ENCODE measurements at places on chromosomes 1 and 21.

DNA sequence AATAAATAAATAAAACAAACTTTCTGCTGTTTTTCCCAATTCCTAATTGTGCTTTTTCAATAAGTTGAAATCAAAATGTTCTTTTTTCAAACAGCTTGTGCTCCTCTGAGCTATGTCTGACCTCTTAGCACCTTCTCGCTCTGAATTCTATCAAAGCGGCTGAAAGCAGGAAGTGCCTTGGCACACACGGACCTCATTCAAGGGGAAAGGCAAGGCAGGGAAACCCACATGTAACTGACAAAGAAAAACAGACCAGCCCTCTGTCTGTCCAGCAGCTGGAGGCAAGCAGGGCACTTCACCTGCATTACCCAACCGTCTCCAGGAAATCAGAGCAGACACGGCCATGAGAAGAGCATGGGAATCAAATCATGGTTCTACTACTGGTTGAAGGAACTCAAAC, 56.7 kb downstream of the PLPP3 start:
- no peak for DNase-seq

GRCh38 chr1:52834798-52835197, 7.8 kb upstream of the ZYG11A start:
- DNase-seq = no peak

GRCh38 chr1:44318097-44319088, 36.7 kb downstream of the ERI3 start:
- DNase-seq = no peak

GRCh38 chr1:244662599-244662998, 9.7 kb downstream of the DESI2 start:
- DNase-seq = no peak

- DNase-seq = no peak
These were observed 1.7 kb downstream of the TMEM125 start for GRCh38 chr1:43271186-43272118.

DNA sequence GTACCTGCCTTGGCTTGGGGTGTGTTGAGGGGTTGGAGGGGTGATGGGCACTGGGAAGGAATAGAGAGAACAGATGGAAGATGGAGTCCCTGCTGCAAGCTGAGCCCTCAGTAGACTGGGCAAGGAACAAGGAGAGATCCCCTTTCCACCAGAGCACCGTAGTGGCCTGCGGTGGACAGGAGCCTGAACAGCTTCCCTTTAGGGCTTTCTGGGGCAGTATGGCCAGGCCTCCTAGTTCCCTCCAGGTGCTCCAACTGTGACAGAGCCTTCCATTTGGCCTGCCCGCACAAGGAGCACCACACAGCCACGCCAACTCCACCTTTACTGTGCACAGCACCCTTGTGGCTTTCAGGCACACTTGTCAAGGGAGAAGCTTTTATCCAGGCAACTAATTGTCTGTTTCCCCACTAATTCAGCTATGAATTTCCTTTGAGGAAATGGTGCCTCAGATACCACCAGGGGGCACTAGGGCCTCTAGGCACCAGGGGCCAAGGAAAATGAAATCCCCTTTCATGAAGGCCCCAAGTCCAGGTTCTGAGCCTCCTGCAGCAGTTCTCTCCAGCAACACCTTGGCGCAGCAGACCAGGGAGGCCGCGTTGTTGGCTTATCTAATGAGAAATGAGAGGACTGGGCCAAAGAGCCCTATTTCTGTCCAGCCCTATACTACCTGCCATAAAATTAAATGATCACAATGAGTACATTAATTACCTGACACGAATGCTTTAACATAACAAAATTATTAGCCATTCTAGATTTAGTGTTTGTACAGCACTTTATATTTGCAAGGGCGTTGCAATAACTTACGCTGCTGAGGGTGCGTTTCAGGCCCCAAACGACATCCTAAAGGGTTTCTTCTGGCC, 23.1 kb upstream of the ERI3 start:
- DNase-seq = no peak

- no peak for DNase-seq
These were observed 1.3 kb downstream of the SLC9C2 start for GRCh38 chr1:173601588-173601987.

- DNase-seq = no peak
These were observed 333.7 kb downstream of the PCP4 start for GRCh38 chr21:40200946-40201345.

GRCh38 chr1:32719681-32720275, 17.2 kb upstream of the SYNC start:
- DNase-seq = no peak

DNA sequence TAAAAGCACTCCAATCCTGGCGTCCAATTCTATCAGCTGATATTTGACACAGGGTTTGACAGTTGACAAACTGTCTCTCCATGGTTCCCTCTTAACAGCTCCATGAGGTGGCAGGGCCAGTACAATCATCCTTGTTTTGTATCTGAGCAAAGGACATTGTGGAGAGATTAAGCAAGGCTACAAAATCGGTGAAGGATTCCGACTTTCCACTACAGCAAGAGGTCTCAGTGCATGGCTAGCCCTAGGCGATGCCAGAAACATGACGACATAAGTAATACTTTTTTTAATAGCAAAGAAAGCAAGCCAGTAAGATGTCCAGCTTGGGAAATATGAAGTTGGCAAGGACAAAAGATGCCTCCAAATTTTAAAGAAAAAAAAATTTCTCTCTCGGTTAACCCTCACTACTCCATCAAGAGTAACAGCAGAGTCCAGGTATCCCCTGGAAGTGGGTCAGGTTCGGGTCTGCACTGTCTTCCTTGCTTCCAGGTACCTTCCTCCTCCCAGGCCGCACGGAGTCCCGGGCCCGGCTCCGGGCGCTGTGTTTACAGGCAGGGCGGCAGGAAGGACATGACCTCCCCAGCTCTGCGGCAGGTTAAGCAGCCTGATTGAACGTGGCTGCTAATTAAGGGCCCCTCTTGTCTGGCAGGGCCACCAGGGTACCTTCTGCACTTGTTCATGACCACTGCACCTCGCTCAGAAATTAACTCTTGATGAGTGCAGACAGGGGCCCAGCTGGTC, 106.1 kb downstream of the SIM2 start:
- no peak for DNase-seq

DNA sequence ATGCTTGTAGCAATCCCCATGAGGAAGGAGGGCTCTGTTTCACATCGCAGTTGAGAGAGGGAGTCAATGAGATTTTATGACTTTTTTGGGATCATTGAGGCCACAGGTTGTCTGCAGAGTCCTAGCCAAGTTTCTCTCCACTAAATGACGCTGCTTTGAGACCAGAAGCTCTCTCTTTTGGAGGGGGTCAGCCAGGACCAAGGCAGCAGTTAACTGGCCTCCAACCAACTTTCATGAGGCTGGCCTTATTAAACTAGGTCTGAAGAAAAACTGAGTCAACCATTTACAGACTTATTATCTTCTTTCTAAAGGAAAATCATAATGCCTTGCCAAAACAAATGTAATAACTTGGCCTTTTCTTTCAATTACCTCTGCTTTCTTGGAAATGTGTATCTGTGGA, 8.6 kb downstream of the WLS start:
- no peak for DNase-seq

DNA sequence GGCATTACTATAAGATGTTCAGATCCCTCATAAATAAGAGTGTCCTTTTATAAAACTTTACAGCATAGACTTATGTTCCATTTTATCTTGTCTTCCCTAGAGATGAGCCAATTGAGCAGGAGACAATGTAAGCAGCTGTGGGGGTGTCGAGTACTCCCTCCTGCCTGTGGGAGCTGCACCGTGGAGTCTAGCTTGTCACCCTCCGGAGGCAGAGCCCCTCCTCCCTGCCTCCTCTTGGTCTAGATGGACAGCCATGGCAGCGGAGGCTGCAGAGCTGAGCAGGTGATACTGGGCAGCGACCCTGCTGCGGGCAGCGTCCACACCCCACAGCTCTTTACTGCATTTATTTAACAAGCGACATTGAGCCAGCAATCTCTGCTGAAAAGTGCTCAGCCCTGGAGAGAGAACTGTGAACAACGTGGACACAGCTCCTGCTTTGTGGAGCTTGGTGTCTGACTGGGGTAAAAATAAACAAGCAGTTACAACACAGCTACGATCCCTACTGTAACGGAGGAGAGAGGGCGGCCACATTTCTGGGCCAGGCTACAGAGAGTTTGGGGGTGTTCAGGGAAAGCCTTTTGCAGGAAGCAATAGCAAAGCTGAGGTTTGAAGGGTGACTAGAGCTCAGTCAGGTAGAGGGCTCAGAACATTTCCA, 12.8 kb upstream of the KIF21B start:
- DNase-seq = no peak

GRCh38 chr1:167993720-167994119, 56.8 kb upstream of the MPC2 start:
- DNase-seq = no peak

DNA sequence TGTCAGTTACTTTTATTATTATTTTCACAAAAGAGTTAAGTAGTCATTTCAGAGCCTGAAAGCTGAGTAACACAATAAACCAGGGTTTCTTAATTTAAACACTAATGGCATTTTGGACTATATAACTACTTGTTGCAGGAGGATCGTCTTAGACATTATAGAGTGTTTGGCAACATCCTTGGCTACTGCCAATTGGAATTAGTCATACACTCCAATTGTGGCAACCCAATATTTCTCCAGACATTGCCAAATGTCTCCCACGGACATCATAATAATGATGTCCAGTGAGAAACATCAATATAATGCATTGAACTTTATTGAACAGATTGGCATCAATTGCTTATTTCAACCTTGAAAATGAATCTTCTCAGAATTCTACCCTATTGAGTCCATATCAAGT, 441.9 kb upstream of the ADGRL4 start:
- no peak for DNase-seq

Data from esophagus squamous epithelium (tissue), 5 donors.